ENCODE measurements at places on chromosomes 2 and 18. TPM values are rescaled to one million over a fixed set of nuclear protein-coding genes. Genes with fewer than 3 reads are reported as not detected.

- H3K27me3 ChIP-seq: no peaks in the 10 kb centered on the region
- H3K4me1 ChIP-seq: peaks cover 3% of the 10 kb centered on the region
- H3K27ac ChIP-seq: no peak overlapping the region
- H3K4me3 ChIP-seq: no peak overlapping the region
- no peaks in the 10 kb centered on the region for H3K36me3 ChIP-seq
- no peak for DNase-seq
Measured at GRCh38 chr18:79540904-79541282, 138.7 kb upstream of the CTDP1 start.

The POTEE gene
- total RNA-seq: 4.8 TPM

- no peaks in the 10 kb centered on the region for H3K4me1 ChIP-seq
- no peaks in the 10 kb centered on the region for H3K36me3 ChIP-seq
- no peak overlapping the region for H3K27ac ChIP-seq
- H3K4me3 ChIP-seq: no peak overlapping the region
Measured at GRCh38 chr2:170265321-170265720, 87.4 kb downstream of the MYO3B start.

DNA sequence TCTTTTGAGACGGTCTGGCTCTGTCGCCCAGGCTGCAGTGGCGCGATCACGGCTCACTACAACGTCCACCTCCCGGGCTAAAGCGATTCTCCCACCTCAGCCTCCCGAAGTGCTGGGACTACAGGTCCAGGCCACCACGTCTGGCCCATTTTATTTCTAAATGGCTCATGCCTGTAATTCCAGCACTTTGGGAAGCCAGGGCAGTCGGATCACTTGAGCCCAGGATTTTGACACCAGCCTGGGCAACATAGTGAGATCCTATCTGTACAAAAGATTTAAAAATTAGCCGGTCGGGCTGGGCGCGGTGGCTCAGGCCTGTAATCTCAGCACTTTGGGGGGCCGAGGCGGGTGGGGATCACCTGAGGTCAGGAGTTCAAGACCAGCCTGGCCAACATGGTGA, 26.4 kb upstream of the EFHD1 start:
- no peaks in the 10 kb centered on the region for H3K27me3 ChIP-seq
- H3K4me3 ChIP-seq: no peak overlapping the region
- no peaks in the 10 kb centered on the region for H3K36me3 ChIP-seq
- no peak overlapping the region for H3K27ac ChIP-seq
- no peak for DNase-seq

DNA sequence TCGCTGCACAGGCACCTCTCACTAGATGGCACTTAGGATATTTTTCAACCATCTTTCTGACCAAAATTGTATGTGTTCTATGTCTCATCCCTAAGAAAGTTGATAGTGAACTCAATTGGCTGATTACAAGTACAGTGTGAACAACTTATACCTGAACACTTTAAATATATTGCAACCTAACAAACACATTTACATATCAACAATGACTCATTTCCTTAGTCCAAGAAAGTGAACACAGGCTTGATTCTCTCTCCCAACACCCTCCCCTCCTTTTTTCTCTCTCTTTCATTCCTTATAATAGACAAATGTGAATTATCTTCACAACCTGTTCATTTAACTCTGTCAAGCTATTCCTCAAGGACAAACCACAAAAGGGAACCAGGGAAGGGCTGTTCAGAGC, 192.0 kb downstream of the SLC8A1 start:
- no peak for DNase-seq
- peak overlapping the region; percentile 46 for H3K27ac ChIP-seq
- H3K36me3 ChIP-seq: no peaks in the 10 kb centered on the region
- H3K27me3 ChIP-seq: no peaks in the 10 kb centered on the region
- no peak overlapping the region for H3K4me3 ChIP-seq

Measured in cardiac muscle cell (in vitro differentiated cells and primary cell).